ENCODE measurements at places on chromosomes 6 and 20.

DNA sequence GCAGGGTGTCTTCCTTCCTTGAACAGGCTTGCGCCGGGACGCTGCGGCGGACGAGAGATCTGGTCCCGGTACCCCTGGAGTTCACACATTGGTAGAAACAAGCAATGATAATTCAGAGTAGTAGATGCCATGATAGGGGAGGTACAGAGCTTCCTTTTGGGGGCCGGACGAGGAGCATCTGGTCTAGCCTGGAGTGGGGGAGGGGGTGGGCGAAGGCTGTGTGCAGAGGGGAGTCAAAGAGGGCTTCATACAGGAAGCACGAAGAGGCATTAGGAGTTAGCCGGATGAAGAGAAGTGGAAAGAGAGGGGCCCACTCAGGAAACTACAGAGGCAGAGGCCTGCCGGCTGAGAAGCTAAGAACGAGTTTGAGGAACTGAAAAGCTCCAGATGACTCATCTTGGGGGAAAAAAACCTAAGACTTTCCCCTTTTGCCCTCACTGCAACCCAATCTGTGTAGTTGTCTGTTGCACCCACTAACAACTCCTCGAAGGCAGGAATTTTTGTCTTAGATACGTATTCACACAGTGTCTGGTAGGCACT is 611 bp downstream of the CNPY3 start:
- peak; percentile 37 for DNase-seq

DNA sequence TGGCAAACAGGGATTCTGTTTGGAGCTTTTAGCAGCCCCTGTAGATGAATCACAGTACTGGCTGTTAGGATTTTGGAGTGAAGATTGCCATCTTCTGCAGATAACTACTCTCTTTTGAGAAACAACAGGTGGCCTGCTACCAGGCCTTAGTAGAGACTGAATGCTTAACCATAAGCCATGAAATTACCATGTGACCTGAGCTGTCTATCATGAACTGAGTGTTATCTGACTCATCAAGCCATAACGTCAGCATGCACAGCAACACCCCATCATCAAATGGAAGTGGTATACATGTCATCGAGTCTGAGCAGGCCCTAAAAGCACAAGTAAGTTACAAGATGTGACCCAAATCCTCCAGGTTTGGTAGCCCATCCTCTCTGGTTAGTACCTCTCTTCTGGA is 132.6 kb downstream of the GPR63 start:
- no peak for DNase-seq

GRCh38 chr6:101396548-101397173 is 3.2 kb downstream of the GRIK2 start:
- DNase-seq = no peak

DNA sequence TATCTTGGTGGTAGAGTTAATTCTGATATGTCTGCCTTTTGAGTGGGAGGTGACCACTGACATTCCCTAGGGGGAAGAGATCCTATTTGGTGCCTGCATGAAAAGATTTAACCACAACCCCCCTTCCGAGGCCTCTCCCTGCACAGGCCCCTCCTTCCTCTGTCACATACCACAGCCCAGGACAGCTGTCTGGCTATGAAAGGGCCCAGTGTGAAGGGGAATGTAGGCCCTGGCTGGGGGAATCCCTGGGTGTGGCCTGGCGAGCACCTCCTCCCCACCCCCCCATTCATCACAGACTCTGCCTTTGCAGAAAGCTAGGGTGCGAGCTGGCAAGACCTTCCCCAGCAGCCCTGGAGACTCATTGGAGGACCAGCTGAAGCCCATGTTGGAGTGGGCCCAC is 27.4 kb upstream of the MAPRE1 start:
- DNase-seq = no peak

DNA sequence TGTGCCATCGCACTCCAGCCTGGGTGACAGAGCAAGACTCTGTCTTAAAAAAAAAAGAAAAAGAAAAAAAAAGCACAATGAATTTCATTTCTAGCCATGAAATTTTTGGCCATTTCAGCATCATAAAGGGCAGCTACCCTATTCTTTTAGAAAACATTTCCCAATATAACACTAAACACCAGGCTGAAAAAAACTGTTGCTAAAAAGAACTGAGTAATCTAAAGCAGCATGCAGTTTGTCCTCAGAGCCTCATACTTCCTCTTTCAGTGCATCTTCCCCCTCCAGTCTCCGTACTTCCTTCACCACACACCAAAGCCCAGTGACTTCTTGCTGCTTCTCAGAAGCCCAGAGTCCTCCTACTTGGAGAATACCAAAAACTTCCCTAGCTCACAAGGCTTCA is 5.6 kb upstream of the IFNGR1 start:
- no peak for DNase-seq

GRCh38 chr6:159104163-159104925 is 59.6 kb upstream of the TAGAP start:
- DNase-seq = peak; percentile 53

GRCh38 chr6:118740372-118740771 is 89.0 kb upstream of the CEP85L start:
- DNase-seq = no peak

- DNase-seq = no peak
Measured at GRCh38 chr6:121105461-121105860, 228.8 kb downstream of the TBC1D32 start.

DNA sequence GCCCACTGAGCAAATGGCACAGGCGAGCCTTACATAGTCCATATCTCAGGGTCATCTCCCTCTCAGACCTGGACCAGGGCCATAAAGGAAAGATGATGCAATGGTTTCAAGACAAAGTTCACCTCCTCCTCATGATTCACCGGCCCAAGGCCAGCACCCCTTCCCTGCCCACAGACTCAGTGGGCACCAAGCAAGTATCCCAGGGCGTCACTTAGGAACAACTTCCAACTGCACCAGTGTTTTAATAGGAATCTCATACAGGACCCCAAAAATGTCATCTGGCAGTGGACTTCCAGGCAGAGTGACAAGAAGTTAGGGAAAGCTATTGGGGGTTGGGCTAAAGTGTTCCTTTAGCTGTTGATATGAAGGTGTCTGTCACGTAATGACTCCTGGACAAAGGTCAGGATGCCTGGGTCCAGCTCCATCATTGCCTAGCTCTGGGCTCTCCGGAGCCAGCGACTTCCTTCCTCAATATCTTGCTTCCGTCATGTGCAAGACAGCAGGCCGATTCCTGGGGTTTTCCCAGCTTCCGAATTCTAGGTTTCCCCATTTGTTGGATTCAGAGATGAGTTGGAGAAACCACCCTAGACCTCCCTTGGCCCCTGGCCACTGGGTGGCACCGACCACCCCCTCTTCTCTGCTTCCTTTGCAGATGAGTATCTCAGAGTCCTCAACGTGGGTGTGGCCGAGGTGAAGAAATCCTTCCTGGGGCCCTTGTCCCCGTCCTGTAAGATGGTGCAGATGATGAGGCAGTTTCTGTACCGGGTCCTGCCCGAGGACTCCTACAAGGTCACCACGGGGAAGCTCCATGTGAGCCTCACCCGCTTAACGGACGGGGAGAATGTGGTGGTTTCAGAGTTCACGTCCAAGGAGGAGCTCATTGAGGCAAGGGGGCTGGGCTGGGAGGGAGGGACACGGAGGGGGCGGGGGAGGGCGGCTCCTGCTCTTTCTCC is 21.1 kb downstream of the PNPLA1 start:
- DNase-seq = no peak

DNA sequence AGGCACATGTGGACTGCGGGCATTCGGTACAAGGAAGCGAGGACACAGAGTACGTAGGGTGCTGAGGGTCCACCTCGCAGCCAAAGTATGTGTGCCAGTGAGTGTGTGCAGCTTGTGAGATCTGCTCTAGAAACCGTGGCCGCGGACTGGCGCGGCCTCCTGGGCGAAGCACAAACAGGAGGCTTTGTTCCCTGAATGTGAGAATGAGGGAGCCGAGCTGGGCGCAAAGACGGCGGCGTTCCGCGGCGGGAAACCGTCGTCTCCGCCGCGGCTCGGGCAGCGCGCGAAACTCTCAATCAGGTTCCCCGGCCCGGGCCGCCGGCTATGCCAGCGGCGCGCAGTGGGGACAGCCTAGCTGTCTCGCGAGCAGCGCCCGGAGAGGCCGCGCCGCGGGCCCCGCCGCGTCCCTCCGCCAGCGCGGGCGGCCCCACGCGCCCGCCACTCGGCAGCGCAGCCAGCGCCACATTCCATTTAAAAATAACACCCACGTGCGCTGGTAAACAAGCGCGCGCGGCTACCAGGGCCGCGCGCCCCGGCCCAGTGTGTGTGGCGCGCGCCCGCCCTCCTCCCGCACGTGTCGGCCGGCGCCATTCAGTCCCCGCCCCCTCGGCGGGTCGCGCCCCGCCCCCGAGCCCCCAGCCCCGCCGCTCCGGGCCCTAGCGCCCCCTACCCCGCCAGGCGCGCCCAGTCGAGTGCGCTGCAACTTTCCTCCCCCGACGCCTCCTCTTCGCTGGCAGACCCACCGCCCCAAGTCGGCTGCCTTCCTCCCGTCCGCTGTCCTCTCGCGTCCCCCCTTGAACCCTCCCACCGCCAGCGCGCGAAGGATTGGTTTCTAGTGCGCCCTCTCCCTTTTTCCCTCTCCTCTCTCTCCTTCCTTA is 3.0 kb upstream of the FOXO3 start:
- DNase-seq = peak; percentile 37

DNA sequence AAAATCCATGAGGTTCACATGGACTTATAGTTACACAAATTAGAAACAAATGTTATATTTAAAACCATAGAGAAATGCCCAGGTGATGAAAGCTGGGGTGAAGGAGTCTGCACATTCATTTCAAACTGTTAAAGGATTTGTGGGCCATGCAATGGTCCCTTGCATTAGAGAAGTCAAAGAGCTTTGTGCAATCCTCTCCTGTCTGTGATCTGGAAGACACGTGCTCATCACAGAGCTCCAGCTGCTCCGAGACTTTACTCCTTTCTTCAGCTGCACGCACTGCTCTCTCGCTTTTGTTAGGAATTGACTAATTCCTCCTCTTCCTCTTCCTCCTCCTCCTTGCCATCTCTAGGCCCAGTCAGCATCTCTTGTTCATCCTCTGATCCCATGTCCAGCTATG is 4.1 kb upstream of the AIF1 start:
- no peak for DNase-seq

GRCh38 chr6:148700741-148701311 is 46.0 kb upstream of the UST start:
- DNase-seq = no peak

- no peak for DNase-seq
Measured at GRCh38 chr6:52958546-52959255, 36.4 kb downstream of the GSTA4 start.

DNA sequence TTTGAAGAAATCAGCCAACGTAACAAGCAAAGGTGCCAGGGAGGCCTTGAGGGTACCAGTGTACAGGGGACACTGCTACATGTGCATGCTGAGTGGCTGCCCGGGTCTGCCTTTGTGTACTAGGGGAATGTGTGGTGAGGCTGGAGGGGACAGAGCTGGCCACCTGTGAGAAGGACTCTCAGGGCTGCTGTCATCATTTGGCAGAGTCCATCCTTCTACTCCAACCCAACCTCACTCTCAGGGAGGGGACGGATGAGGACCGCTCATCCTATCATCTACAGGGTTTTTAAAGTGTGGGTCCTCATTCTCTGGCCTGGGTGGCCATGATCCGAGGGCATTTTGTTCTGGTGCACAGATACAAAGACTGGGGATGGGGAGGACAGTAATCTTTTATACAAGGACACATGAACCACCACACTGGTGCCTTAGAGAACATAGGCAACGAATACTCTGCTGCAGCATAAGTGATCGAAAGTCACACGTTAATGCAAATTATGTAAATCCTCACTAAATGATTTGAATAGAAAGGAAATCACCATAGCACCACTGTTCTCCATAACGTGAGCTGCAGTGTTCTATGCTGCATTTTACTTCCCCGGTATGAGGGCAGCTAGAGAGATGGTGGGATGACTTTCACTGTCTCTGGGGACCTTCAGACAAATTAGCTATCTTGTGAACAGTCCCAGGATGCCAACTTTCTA is 181.4 kb downstream of the GMPR start:
- no peak for DNase-seq

DNA sequence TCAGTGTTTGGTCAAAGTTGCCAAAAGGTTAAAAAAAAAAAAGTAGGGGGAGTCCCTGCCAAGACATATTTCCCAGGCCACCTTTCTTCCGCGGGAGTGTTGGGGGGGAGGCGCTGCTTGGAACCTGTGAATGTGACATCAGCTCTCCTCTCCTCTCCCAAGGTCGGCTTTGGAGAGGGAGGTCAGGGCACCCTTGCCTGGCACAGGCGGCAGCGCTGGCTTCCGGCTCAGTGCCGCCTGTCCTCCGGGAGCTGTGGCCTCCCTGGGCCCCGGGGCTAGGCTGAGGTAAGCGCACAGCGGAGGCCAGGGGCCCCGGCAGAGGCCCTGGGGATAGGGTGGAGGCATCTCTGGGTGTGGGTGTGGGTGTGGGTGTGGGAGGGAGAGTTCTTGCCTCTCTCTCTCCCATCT is 1.9 kb upstream of the EDN1 start:
- no peak for DNase-seq

GRCh38 chr6:133977983-133978895 is 25.2 kb downstream of the TBPL1 start:
- DNase-seq = no peak

DNA sequence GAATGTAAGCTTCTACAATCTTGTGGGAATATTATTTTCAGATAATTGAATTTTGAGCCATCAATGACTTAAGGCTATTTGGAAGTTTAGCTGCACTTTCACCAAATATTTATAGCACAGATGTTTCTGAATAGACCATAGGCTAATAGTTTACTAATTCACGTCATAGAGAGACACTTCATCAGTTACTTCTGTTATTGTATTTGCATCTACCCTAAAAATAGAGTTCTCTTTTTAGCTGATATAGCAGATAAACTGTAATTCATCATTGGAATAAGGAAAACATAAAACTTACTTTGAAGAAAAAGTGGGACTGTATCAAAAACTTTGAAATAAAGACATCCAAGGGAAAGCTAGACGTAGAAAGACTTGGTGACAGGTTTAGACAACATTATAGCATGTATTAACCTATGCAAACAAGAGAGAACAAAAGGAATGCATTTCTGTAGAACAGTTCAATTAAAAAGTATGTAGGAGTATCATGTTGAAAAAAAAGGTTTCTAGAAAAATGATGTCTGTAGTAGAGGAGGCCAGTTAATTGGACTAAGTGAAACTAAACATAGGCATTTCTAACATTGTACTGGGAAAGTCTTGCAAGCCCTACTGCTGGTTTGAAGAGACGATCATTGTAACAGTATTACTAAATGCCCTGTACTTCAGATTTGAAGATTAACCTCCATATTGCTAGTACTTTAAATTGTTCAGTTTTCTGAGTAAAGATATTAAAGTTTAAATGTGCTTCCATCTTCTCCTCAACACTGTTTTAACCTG is 123.3 kb downstream of the ZFAND3 start:
- no peak for DNase-seq

GRCh38 chr6:120960761-120961160 is 373.5 kb downstream of the TBC1D32 start:
- DNase-seq = no peak
